ENCODE measurements at places on chromosomes 11 and 22.

DNA sequence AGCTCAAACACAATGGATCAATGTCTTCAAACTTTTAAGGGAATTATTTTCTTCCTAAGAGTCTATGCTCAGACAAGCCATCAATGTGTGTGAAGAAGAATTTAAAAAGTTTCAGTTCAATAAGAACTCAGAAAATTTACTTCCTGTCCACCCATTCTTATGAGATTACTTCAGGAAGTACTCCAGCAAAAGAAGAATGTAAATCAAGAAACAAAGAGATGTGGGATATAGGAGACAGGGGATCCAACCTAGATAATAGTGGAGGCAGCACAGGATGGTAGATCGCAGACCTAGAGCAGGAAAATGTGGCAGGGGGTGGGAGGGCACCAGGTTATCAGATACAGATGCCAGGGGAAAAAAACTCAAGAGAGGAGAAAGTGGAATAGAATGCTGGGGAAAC lies 170.6 kb downstream of the MPPED1 start:
- no peak for DNase-seq

DNA sequence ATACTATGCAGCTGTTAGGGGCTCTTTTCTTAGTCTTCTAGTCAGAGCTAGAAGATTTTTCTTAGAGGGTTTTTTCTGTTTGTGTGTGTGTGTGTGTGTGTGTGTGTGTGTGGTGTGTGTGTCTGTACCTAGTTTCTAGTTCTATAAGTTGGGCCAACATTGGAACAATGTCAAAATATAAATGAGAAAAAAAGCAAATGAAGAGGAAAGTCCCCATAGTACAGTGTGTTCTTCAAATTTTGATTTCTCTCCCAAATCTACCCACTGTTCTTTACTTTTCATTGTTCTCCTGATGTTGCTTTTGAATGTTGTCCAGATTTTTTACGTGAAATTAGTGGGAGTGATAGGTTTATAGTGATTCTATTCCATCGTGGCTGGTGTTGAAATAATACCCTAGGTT lies 2153.4 kb upstream of the RAG2 start:
- no peak for DNase-seq

GRCh38 chr11:71472941-71473792 lies 20.2 kb downstream of the NADSYN1 start:
- DNase-seq: no peak

- DNase-seq: peak; percentile 59
Measured at GRCh38 chr22:24938741-24939341, 7.7 kb downstream of the LHFPL7 start.

DNA sequence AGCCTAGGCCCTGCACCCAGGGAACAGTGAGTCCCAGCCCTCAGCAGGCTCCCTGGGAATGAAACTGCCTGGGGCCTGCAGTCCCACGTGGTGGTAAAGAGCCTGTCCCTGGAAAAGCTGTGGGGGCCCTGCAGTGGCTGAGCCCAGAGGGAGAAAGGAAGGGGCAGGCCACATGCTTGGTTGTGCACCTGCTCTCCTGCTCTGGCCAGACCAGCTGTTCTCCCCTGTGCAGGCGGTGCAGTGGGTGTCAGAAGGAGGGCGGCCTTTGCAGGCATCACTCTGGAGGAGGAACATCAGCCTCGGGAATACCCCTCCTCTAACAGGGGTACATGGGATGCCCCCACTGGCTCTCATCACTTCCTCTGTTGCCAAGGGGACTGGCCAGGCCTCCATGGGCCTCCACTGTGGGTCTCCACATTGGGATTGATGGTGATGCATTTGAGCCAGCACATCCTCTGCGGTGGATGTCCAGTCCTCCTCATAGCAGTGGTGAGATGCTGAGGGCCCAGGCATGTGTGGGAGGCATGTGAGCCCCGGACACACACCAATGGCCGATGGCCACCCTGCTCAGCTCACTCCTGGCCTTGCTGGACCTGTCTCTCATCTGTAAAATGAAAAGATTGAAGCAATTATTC lies 690.4 kb downstream of the BRD1 start:
- no peak for DNase-seq

DNA sequence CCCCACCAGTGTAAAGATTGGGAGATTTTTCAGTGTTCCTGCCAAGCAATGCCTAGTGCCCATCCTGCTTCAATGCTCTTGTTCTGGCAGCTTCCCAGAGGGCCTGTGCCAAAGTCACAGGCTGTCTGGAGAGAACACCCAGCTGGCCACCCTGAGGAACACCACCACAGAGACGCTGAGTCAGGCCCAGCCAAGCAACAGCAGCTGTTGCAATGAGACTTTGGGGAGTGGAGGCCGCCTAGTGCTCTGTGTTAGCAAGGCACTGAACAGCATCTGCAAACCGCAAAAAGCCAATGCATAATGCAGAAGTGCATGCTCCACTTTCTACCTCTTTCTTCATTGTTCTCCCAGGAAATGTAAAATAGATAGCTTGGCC lies 168.1 kb downstream of the NXPE2 start:
- DNase-seq: no peak

DNA sequence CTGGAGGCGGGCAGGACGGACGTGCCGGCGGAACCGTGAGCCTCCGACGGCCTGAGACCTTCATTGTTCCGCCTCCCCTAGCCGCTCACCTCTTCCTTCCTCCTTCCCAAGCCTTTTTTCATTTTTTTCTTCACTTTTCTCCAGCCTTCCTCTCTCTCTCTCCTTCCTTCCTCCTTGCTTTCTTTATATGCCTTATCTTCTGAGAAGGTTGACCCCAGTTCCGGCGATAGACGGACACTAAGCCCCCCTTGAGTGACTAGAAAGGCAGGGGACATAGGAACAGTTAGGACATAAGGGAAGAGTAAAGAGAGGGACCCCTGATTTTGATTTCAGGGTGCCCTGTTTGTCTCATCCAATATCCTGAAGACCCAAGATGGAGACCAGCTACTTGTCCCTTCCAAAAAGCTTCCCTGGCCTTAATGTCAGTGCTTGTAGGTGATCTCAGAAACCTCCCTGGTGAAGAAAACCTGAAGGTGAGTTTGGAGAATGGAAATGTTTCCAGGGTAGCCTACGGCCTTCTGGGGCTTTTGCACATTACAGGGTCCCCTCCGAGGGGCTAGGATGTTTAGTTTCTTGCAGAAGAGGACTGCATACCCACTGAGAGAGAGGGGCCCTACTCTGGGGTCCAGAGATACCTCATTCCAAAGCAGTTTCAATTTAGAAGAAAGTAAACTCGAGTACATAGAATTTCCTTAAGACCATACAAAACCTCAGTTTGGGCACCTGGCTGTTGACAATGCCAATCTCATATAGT lies 3.5 kb downstream of the ADM start:
- DNase-seq: no peak

DNA sequence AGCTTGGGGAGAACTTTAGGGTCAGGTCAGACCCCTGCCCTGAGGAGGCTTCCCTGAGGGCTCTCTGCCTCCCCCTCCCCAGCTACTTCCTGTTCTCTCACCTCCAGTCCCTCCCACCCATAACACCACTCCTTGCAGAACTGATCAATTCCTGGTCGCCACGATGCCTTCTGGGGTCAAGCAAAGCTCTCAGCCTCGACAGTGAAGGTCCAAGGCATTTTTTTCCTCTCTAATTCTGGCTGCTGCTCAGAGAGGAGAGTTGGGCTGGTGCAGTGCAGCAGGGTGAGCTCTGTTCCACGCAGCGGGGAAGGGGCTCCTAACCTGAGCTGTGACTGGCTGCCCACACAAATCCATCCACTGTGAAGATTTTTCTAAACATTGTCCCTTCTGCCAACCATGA lies 628.4 kb downstream of the BRD1 start:
- no peak for DNase-seq

- no peak for DNase-seq
Measured at GRCh38 chr11:19418221-19418620, 177.5 kb upstream of the E2F8 start.

DNA sequence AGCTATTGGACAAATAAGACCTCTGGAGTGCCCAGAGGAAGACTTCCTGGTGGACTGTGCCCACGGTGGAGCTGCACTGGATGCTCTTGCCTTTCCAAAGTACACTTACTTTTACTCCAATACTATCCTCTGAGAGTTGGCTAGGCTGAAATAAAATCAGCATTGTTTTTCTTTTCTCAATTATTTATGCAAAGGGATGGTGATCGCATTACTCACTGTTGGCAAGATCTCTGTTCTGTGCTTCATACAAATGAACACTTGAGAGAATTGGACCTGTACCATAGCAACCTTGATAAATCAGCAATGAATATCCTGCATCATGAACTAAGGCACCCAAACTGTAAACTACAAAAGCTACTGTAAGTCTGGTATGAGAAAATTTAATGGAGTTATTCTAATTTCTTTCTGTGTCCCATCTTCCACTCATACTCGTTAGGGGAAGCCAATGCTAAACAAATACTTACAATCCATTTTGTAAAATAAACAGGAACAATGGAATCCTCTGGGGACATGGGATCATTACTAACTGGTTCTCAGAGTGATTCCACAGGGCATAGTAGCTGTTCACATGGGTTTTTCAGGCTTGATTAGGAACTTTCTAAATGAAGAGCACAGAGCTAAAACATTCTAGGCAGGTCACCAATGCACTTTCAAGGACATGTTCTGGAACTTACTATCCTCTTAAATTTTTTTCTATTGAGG lies 26.3 kb downstream of the NLRP14 start:
- no peak for DNase-seq

GRCh38 chr11:119474682-119475596 lies 52.0 kb upstream of the THY1 start:
- peak; percentile 65 for DNase-seq

GRCh38 chr11:26575946-26576345 lies 3.9 kb upstream of the MUC15 start:
- no peak for DNase-seq

GRCh38 chr11:2300290-2300935 lies 1.3 kb downstream of the C11orf21 start:
- DNase-seq: no peak

- DNase-seq: no peak
Measured at GRCh38 chr11:127919206-127920000, 668.0 kb downstream of the ETS1 start.

- no peak for DNase-seq
Measured at GRCh38 chr11:124194293-124195188, 11.4 kb downstream of the OR10D3 start.

GRCh38 chr11:112042161-112042960 lies 17.2 kb downstream of the DLAT start:
- no peak for DNase-seq

DNA sequence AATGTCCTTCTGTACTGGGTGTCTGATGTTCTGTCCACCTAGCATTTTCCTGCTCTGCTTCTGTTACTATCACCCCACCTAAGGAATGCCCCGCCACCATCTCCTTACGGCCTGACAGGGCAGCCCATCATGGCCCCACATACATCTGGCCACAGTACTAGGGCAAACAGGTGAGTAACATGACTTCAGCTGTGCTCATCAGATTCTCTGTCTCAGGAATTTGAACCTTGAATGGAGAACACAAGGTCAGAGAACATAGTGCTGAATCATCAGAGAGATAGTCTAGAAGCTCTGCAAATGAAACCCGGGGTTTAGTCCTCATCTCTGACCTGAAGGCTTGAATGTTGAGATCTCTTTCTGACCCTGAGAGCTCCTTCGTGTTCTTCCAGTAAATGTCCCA lies 32.4 kb downstream of the ZC3H12C start:
- no peak for DNase-seq

GRCh38 chr11:82533628-82534327 lies 199.9 kb downstream of the FAM181B start:
- no peak for DNase-seq

- no peak for DNase-seq
Measured at GRCh38 chr11:93942176-93942575, 79.0 kb upstream of the HEPHL1 start.

DNA sequence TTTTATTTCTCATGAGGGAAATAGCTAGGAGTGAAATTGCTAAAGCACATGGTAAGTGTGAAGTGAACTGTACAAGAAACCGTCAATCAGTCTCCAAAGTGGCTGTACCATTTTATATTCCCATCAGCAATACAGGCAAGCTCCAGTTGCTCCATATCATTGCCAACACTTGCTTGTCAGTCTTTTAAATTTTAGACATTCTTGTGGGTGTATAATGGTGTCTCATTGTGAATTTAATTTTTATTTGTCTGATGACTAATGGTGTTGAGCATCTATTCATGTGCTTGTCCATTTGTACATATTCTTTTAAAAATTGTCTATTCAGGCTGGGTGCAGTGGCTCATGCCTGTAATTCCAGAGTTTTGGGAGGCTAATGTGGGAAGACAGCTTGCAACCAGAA lies 34.1 kb upstream of the SMCO4 start:
- no peak for DNase-seq

GRCh38 chr11:12275818-12276217 lies 101.6 kb upstream of the PARVA start:
- no peak for DNase-seq

DNA sequence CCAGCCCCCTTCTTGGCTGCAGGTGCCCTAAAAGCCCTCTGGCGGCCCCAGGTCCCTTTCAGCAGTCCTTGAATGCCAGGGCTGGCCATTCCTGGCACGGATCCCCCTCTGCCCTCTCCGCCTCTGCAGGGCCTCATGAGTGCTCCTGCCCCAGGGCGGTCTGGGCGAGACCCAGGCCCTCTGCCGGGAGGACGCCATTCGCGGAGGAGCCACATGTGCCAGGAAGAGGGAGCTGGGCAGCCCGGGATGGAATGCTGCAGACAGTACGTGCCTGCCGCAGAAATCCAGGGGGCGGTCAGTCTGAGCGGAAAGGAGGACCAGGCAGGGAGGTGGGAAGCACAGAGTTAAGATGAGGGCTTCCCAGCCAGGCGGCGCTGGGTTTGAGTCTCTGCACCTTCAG lies 2.8 kb downstream of the CABP7 start:
- DNase-seq: no peak

- DNase-seq: no peak
Measured at GRCh38 chr11:4607096-4607495, 935 bp downstream of the TRIM68 start.

DNA sequence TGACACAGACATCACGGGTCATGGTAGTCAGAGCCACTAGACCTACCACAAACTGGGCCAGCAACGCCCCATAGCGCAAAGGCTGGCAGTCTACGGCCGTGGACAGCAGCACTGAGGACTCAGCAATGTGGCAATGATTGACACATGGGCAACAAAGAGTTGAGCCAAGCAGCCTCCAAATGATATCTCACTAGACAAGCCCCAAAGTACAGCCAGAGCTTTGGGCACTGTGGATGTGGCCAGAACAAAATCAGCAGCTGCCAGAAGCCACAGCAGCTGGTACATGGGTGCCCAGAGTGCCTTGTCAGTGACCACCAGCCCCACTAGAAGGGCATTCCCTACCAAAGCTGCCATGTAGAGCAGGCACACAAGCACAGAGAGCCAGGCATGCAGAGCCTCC lies 11.2 kb upstream of the UBQLNL start:
- no peak for DNase-seq

DNA sequence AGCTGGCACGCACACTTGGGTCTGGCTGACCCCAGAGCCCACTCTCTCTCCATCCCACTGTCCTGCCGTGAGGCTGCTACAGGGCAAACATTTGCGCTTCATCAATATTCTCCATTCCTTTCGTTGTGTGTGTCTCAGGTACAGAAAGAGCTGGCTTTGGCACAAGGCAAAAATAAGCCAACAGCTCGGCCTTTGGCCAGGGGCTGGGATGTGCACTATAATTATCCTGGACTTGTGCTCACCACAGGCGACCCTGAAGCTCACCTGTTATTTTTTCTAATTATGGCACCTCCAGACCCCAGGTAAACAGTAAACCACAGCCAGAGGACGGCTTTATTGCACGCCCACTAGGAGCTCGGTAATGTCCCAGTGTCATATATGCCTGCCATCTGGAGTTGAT lies 10.9 kb downstream of the ZMAT5 start:
- DNase-seq: no peak

All from OCI-LY7 (cell line).